ENCODE measurements at places on chromosomes 6 and 20.
A peak's percentile ranks its signal among the peaks of the same experiment; 100 is the strongest.

- no peak for DNase-seq
Observed at GRCh38 chr6:63458480-63459115, 113.7 kb upstream of the LOC128125822 start.

DNA sequence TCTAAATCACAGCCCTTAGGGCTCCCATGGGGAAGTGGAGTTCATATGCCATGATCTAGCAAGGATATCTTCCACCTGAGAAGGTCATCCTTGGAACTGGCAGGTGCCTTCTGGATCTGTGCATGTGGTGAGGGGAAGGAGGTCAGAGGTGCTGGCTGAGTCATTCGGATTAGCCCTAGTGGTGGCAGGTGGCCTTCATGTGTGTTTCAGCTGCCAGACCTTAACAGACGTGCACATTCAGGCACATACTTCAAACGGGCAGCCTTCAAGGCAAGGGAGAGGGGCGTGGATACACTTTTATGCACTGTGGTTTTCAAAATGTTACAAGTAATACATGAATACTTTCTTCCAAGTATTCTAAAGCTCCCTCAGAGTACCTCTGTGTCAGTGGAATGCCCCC lies 51.2 kb downstream of the BMP6 start:
- no peak for DNase-seq

GRCh38 chr6:164109770-164110140 lies 695.2 kb downstream of the QKI start:
- DNase-seq, result no peak

DNA sequence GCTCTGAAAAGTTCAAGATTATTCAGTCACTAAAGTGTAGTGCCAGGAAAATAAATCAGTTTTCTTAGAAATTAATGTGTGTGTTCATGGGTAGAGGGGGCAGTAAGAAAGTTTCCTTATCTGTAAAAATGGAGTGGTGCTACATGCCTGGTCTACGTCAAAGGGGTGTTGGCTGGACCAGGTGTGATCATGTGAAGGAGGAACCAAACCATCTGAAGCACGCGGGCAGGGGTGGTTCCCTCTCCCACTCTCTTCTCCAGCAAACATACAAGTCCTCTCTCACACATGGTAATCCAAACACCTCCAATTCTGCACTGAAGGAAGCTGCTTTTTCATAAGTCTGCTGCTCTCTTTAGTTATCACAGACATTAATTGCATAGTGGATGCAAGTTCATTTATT lies 63.1 kb downstream of the CLIC5 start:
- no peak for DNase-seq

DNA sequence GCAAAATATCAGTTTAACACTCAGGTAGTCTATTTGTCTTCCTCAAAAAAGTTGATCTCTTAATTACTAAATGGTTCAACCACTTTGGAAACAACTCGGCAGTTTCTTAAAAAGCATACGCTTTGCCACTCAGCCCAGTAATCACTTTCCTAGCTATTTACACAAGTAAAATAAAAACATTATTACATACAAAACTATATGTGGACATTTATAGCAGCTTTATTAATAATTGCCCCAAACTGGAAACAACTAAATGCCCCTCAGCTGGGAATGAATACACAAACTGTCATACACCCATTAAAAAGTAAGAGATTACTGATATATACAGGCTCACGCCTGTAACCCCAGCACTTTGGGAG lies 7.4 kb downstream of the EEF1A1 start:
- no peak for DNase-seq

- no peak for DNase-seq
Observed at GRCh38 chr6:157203312-157203744, 120.0 kb downstream of the TMEM242 start.

DNA sequence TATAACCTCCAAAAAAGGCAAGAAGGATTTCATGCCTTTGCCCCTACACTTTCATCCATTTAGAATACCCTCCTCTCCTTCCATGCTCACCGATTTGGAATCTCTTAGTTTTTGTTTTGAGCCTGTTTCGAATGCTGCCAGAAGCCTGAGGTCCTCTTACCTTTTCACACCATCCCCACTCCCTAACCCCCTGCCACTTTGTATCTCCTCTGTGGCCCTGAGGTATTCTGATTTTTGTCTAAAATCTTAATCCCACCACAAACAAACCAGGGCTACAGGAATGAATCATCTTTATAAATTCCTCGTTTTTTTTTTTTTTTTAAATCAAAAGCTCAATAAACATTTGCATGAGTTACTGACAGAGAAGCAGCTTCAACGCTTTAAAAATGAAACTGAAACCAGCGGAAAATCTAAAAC lies 1.6 kb upstream of the RPS12 start:
- DNase-seq, result peak; percentile 4

GRCh38 chr6:15770347-15771143 lies 107.7 kb upstream of the DTNBP1 start:
- no peak for DNase-seq

GRCh38 chr6:4463236-4463635 lies 313.0 kb upstream of the CDYL start:
- DNase-seq, result no peak

GRCh38 chr20:16316513-16316912 lies 256.7 kb downstream of the KIF16B start:
- no peak for DNase-seq

GRCh38 chr20:41017448-41018042 lies 11.1 kb upstream of the TOP1 start:
- no peak for DNase-seq

DNA sequence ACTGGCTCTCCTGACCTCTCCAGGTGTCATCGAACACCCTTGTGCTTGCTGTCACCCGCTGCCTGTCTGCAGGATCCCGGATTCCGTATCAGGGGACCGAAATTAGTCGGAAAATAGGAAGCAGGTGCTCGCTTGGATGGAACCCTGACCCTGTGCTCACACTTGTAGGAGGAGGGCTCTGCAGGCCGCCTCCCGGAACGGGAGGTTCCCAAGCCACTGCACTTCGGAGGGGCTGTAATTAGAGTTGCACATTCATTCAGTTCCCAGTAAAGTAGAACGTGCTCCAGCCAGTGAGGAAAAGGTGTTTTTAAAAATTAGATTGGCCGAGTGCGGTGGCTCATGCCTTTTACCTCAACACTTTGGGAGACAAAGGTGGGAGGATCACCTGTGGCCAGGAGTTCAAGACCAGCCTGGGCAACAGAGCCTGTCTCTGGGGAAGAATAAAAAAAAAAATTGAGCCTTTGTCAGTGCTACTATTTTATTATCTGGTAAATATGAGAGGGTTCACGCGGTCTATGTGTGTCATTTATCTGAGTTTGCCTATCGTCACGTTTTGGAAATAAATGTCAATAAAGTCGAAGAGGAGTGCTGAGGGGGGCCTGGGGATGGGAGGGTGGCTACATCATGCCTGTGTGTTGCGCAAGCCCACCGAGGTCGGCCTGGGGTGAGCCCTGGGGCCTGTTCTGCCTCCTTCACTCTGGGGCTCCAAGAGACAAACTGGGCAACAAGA lies 1.5 kb upstream of the GMEB2 start:
- DNase-seq, result peak; percentile 92

- no peak for DNase-seq
Observed at GRCh38 chr20:18154342-18154741, 16.7 kb downstream of the KAT14 start.

GRCh38 chr6:166342349-166343149 lies at the start of gene SFT2D1:
Gene SFT2D1, minus strand, starts transcription at chr6:166342545. Its CDS starts 64 bp downstream, at chr6:166342481.
- DNase-seq, result peak; percentile 58

GRCh38 chr6:35385457-35386202 lies 43.3 kb downstream of the PPARD start:
- DNase-seq, result peak; percentile 27

GRCh38 chr6:17367868-17368267 lies 25.5 kb upstream of the CAP2 start:
- DNase-seq, result no peak

DNA sequence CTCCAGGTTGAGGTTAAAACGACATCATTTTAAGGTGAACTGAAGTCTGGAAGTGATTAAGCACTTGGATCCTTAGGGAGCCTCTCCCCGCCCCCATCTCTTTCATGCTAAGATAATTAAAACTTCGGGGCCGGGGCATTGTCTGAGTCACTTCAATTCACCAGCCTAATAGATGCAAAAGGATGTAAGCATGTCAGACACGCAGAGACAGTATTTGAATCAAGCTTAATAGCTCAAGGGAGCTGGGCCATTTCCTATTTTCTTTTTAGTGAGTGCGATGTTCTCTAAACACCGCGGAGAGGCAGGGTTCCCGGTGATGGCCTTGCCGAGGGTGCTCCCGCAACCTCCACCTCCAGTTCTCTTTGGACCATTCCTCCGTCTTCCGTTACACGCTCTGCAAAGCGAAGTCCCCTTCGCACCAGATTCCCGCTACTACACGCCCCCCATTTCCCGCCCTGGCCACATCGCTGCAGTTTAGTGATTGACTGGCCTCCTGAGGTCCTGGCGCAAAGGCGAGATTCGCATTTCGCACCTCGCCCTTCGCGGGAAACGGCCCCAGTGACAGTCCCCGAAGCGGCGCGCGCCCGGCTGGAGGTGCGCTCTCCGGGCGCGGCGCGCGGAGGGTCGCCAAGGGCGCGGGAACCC lies 516 bp upstream of the IRF4 start:
- DNase-seq, result no peak

DNA sequence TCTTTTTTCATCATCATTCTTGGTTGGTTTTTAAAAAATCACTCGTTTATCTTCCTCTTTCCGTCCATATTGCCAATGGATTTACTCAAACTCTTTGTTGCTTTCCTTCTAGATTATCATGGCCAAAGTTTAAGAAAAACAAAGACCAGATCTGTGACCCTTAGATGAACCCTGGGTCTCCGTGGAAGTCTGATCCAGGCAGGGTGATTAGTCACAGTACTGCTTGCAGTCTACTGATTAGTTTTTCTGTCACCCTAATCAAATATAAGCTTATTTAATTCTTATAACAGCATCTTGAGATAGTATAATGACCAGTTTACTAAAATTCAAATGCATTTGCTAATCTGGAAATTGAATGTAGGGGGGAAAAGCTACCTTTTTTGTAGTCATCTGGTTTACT lies 6.0 kb upstream of the SMIM28 start:
- no peak for DNase-seq

GRCh38 chr6:106620931-106621672 lies 8.2 kb downstream of the RTN4IP1 start:
- DNase-seq, result no peak

DNA sequence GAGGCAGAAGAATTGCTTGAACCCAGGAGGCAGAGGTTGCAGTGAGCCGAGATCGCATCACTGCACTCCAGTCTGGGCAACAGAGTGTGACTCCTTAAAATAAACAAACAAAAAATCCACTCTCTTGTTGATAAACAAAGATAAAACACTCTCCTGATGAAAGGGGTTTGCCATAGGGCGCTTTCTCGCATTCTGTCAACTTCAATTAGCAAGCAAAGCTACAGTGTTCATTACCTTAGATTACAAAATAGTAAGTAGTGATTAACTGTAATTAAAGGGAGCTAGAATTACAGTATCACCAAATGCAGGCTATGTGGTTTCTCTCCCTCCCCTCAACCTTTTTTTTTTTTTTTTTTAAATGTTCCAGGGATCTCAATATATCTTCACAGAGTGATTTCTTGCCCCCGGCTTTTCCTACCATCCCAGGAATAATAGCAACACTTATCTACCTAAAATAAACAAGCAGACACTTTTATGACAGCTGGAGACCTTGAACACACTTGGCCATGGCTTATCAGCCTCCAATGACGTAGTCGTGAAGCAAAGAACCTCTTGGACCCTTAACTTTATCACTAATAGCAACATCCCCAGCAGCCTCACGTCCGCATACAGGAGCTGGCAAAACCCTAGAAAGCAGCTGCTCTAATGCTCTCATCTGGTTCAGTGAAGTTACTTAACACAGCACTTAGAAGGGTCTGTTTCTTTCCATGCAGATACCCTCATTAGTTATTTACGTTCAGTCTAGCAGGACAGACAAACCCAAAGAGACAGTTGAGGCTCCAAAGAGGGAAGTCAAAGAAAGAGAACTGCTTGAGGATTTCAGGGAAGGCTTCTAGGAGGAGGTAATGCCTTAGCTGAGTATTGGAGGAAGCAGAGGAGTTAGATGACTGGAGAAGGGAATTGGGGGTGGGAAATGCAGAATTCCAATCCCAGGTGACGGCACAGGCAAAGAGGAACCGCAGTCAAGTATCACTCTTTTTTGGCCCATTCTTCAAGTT lies 37.9 kb upstream of the NEDD9 start:
- no peak for DNase-seq

GRCh38 chr20:7497985-7498384 lies 442.3 kb downstream of the HAO1 start:
- DNase-seq, result no peak

GRCh38 chr6:96066376-96066775 lies 50.6 kb downstream of the FUT9 start:
- DNase-seq, result no peak

- DNase-seq, result no peak
Observed at GRCh38 chr20:45097485-45098102, 3.3 kb downstream of the KCNS1 start.

GRCh38 chr6:41093729-41094128 lies 21.0 kb downstream of the NFYA start:
- no peak for DNase-seq

DNA sequence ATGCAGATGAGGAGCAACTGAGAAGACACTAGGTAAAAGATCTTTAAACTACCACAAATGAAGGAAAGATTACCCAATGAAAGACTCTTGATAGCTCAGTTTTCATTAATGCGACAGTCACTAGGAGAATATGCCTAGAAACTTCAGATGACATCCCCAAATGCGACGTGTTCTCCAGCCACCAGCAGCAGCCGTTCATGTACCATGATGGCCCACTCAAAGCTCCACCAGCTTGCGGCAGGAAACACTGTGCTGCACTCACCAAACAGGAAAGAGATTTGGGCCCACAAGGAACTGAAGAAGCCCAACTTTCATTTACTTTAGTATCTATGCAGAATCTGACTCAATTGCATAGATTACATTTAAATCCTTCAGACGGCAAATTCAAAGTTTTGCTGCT lies 7.5 kb downstream of the DIDO1 start:
- DNase-seq, result no peak

GRCh38 chr6:26092443-26092842 lies 5.2 kb downstream of the HFE start:
- DNase-seq, result no peak

DNA sequence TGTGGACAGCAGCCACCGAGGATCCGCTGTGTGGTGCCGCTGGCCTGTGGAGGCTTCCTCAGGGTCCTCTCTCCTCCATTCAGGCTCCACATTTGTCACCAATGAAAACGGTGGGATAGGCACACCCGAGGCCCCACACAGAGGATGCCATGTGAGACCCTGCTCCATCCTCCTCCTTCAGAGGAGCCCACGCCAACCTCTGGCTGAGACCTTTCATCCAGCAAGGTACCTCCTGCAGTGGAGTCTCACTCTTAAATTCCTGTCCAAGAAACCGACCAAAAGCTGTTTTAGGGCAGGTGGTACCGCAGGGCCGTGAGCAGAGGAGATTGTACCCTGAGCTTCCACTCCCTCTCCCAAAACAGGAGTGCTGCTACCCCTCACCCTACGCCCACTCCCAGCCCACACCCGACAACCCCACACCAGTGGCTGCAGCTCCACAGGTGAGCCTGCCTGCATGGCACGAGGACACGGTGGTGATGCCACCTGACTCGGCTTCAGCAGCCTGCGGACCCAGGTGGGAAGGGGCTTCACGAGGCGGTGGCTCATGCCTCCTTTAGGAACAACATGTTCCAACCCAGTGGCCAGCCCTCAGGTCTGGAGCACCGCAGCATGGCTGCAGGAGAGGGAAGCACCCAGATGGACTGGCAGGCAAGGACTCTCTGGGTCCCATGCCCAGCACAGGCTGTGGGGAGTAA lies 237.6 kb upstream of the AFDN start:
- no peak for DNase-seq

Data from NCI-H2081 (cell line).